Liver (tissue), 10 donors: ENCODE measurements at places on chromosomes 6 and 20.
A peak's percentile ranks its signal among the peaks of the same experiment; 100 is the strongest.

GRCh38 chr6:144162977-144163376 is 12.7 kb downstream of the STX11 start:
- no peak overlapping the region for H3K4me3 ChIP-seq
- no peaks in the 10 kb centered on the region for H3K36me3 ChIP-seq
- no peak for DNase-seq

DNA sequence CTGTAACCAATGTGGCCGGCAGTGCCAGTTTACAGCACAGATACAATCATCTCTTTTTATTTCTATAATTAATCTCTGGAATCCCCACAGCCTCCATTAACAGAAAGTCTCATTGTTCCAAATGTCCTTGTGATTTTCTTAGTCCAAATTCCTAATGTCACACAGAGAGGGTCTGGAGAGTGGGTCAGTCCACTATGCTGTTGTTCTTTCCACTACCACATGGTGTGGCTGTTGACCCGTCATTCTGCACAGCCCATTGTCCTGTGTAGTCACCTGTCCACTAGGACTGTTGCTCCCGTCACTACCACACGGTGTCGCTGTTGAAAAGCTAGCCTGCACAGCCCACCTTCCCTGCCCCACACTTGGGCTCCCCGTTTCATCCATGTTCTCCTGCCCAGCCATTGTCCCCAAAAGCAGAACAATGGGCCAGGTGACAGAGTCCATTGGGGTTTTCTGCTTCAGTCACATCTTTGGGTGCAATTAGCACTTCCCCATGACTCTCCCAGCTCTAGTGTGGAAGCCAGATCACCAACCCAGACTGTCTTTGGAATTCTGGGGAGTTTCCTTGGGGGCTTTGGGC is 8.6 kb upstream of the LBP start:
- DNase-seq: peak; percentile 69
- no peaks in the 10 kb centered on the region for H3K36me3 ChIP-seq
- no peak overlapping the region for H3K27ac ChIP-seq
- peaks cover 30% of the 10 kb centered on the region for H3K4me1 ChIP-seq

DNA sequence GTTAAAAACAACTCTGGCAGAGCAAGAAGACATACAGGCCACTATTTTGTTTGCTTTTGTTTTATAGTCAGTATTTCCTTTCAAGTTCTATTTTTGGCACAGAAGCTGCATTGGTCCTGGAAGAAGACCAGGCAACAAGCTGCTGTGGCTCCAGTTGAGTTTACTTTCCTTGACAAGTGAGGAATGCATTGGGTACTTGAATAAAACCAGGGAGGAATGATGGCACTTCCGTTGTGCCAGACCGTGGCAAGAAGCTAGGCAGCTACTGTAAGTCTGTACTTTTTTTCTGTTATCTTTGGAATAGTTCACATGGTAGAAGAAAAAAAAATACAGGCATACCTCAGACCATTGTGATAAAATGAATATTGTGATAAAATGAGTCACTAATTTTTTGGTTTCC is 66.3 kb downstream of the NCOA3 start:
- H3K27me3 ChIP-seq: no peaks in the 10 kb centered on the region
- peaks cover 4% of the 10 kb centered on the region for H3K36me3 ChIP-seq
- no peak overlapping the region for H3K4me3 ChIP-seq
- H3K27ac ChIP-seq: no peak overlapping the region

DNA sequence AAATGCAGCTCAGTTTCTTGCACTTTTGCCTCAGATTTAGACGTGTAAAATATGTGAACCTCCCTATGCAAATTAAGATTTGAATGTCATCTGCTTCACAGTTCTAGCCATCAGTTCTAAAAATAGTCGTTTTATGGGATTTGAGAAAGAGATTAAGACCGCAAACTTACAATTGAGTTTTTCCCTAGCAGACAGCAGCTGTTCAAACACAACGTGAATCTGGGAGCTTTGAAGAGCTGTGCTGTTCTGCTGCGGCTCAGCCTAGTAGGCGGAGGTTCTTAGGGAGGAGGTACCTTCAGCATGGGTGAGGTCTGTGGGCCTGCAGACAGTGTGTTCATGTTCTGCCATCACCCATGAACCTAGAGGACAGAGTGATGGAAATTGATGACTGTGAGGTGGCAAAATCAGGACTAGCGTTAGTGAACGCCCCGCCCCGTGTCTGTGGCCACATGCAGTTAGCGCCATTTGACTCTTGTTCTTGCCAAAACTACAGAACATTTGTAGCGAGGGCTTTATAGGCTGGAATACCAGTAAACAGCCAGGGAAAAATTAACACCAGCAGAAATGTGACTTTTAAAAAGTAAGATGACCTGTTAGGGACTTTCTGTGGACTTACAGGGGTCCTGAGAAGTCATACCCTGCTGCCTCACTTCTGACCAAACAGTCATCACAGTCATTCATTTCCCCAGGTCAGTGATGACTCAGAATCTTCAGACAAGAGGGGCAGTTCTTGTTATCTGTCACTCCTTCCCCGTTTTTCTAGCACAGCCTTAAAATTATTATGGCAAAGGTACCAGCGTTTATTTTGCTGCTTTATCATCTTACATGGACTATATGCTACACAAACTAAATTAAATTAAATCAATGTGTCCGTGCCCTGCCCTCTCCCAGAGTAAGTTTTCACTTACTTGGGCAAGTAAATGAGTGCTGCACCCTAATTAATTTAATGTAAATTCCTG is 84.3 kb upstream of the TMEM181 start:
- no peak overlapping the region for H3K27ac ChIP-seq
- H3K27me3 ChIP-seq: no peaks in the 10 kb centered on the region
- no peak for DNase-seq
- peaks cover 4% of the 10 kb centered on the region for H3K36me3 ChIP-seq
- H3K4me3 ChIP-seq: no peak overlapping the region
